ENCODE measurements at places on chromosomes 6 and 20. TPM values are rescaled to one million over a fixed set of nuclear protein-coding genes. Genes with fewer than 3 reads are reported as not detected.

- H3K4me3 ChIP-seq: no peak overlapping the region
- H3K27me3 ChIP-seq: no peaks in the 10 kb centered on the region
- H3K36me3 ChIP-seq: no peaks in the 10 kb centered on the region
- no peak overlapping the region for H3K27ac ChIP-seq
- DNase-seq: no peak
Measured at GRCh38 chr6:168574075-168574698, 133.2 kb downstream of the SMOC2 start.

GRCh38 chr6:5142131-5142530, 57.0 kb downstream of the PPP1R3G start:
- no peaks in the 10 kb centered on the region for H3K4me1 ChIP-seq
- no peaks in the 10 kb centered on the region for H3K27me3 ChIP-seq
- no peak overlapping the region for H3K4me3 ChIP-seq
- H3K27ac ChIP-seq: no peak overlapping the region
- no peaks in the 10 kb centered on the region for H3K36me3 ChIP-seq
- no peak for DNase-seq

DNA sequence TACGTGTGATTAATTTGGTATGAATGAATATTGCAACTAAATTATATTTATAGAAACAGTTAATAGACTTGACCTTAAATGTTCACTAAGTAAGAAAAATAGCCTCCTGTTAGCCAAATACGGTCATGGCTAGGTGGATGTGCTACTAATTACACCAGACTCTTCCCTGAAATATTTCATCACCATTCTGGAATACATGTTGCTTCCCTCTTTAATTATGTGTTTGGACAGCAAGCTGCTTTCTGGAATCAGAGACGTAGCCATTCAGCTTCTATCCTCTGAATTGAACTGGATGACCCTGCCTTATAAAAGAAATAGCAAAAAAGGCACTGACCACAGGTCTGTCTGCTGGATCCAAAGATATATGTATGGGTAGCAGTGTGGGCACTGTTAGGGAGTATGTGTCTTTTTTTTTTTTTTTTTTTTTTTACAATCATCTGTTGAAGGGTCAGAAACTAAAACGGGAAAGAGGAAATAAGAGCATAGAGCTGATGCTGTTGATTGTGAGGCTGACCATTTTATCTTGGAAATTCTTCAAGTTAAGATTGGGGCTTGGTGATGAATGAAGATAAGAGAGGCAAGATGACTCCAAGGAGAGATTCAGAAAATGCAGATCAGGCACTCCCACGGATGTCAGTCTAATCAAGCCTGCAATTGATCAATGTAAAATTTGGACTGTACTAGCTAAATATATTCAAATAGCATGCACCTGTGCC, 283.2 kb upstream of the HSF2 start:
- DNase-seq: no peak
- no peak overlapping the region for H3K27ac ChIP-seq
- H3K27me3 ChIP-seq: no peaks in the 10 kb centered on the region
- H3K4me3 ChIP-seq: no peak overlapping the region
- no peaks in the 10 kb centered on the region for H3K36me3 ChIP-seq

Gene FOXS1
- not detected for total RNA-seq

Gene HLA-DOA
- total RNA-seq: 23.7 TPM

Gene GDAP1L1
- total RNA-seq: 8.5 TPM

- H3K27ac ChIP-seq: no peak overlapping the region
- DNase-seq: peak; percentile 31
- no peaks in the 10 kb centered on the region for H3K27me3 ChIP-seq
- H3K36me3 ChIP-seq: no peaks in the 10 kb centered on the region
- H3K4me1 ChIP-seq: no peaks in the 10 kb centered on the region
Measured at GRCh38 chr6:161618831-161619454, 345.1 kb upstream of the AGPAT4 start.

Gene EIF6
- total RNA-seq: 184 TPM

DNA sequence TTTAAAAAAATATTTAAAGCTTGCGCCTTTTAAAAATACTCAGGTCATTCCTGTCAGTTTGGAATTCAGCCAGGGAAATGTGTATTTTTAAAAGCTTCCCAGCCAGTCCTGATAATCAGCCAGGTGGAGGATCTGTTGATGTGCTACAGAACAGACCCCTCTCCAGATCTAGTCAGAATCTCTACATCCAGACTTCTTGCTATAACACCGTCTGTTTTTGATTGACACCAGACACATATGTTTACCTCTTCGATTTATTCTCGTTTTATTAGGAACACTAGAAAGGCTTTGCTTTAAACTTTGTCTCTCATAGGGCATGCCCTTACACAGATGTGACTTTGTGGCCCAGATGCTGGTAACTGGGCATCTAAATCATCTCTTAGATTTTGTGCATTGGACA, 11.7 kb downstream of the PARD6B start:
- no peaks in the 10 kb centered on the region for H3K27me3 ChIP-seq
- DNase-seq: no peak
- peaks cover 4% of the 10 kb centered on the region for H3K4me1 ChIP-seq
- no peaks in the 10 kb centered on the region for H3K36me3 ChIP-seq
- no peak overlapping the region for H3K4me3 ChIP-seq

GRCh38 chr20:58923117-58923712, 57.8 kb upstream of the NELFCD start:
- H3K27me3 ChIP-seq: no peaks in the 10 kb centered on the region
- no peaks in the 10 kb centered on the region for H3K4me1 ChIP-seq
- H3K4me3 ChIP-seq: no peak overlapping the region
- H3K36me3 ChIP-seq: no peaks in the 10 kb centered on the region
- H3K27ac ChIP-seq: no peak overlapping the region

All from H1 (cell line).